ENCODE measurements at places on chromosomes 7 and 10. TPM values are rescaled to one million over a fixed set of nuclear protein-coding genes. Genes with fewer than 3 reads are reported as not detected.

GRCh38 chr10:11913079-11913641 lies 90.0 kb downstream of the PROSER2 start:
- DNase-seq, result no peak
- H3K27ac ChIP-seq, result no peak overlapping the region
- no peak overlapping the region for H3K4me3 ChIP-seq
- no peaks in the 10 kb centered on the region for H3K27me3 ChIP-seq
- no peaks in the 10 kb centered on the region for H3K36me3 ChIP-seq

- no peaks in the 10 kb centered on the region for H3K36me3 ChIP-seq
- no peaks in the 10 kb centered on the region for H3K27me3 ChIP-seq
- no peak overlapping the region for H3K27ac ChIP-seq
- H3K4me1 ChIP-seq, result no peaks in the 10 kb centered on the region
- H3K4me3 ChIP-seq, result no peak overlapping the region
Measured at GRCh38 chr7:113404245-113404644, 285.9 kb upstream of the SMIM30 start.

- no peak overlapping the region for H3K27ac ChIP-seq
- DNase-seq, result no peak
- H3K27me3 ChIP-seq, result no peaks in the 10 kb centered on the region
- H3K36me3 ChIP-seq, result no peaks in the 10 kb centered on the region
Measured at GRCh38 chr10:70510453-70510852, 31.9 kb downstream of the PALD1 start.

DNA sequence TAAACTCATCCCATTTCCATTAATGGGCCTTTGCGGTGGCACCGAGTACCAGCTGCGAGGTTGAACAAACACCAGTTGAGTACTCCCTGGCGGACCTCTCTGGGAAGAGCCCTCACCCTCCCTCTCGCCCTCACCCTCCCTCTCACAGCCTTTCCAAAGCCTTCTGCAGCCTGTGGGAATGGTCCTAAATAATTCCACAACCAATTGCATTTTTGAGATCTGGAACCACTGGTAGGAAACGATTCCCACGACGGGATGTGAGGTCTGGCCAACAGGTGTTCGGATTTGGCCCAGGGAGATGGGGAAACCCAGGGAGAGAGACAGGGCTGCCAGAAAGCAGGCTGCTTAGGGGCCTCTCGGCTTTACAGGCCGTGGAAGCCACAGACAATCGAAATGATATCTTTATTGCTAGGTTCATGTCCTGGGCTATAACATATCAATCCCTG lies 5.3 kb downstream of the PTF1A start:
- peaks cover 3% of the 10 kb centered on the region for H3K27me3 ChIP-seq
- H3K4me1 ChIP-seq, result no peaks in the 10 kb centered on the region
- no peaks in the 10 kb centered on the region for H3K36me3 ChIP-seq
- H3K27ac ChIP-seq, result no peak overlapping the region
- no peak for DNase-seq

DNA sequence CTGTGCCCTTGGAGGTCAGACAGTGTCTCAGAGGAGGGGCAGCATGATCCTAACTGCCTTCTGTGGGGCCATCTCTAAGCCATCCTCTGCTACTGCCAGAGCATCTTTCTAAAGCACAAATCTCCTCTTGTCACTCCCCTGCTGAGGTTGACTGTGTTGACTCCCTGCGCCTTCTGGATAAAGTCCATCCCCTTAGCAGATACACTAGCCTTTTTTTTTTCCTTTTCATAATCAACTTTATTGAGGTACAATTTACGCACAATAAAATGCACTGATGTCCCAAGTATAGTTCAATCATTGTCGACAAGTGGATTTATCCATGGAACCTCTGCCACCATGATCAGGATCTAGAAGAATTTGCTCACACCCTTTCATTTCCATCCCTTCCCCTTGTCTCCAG lies 150.1 kb downstream of the SPAG6 start:
- H3K4me3 ChIP-seq, result no peak overlapping the region
- no peaks in the 10 kb centered on the region for H3K27me3 ChIP-seq
- H3K27ac ChIP-seq, result no peak overlapping the region
- no peaks in the 10 kb centered on the region for H3K4me1 ChIP-seq
- no peaks in the 10 kb centered on the region for H3K36me3 ChIP-seq
- DNase-seq, result no peak

DNA sequence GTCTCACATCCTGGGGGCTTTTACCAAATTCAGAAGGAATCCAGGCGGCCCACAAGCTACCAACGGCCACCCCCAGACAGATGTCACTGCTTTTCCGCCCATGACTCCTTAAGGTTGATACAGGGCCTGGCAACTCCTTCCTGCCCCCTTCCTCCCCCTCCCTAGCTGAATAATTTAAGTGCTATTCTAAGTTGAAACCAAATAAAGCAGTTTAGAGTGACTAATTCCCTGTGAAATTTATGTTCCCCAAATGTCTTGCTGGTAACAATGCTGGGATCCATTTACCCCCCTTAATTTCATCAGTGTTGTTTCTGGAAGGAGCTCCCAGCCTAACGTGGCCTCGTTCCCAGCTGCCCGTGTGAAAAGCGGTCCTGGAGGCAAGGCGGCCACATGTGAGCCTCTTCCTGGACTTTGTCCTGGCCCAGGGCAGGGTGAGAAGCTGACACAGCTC lies 109.6 kb downstream of the TMEM130 start:
- peak; percentile 88 for DNase-seq
- H3K4me3 ChIP-seq, result no peak overlapping the region
- H3K36me3 ChIP-seq, result no peaks in the 10 kb centered on the region
- peaks cover 22% of the 10 kb centered on the region for H3K4me1 ChIP-seq

GRCh38 chr7:9091282-9091681 lies 657.9 kb downstream of the NXPH1 start:
- H3K27me3 ChIP-seq, result no peaks in the 10 kb centered on the region
- no peak for DNase-seq
- H3K4me3 ChIP-seq, result no peak overlapping the region
- H3K4me1 ChIP-seq, result no peaks in the 10 kb centered on the region

DNA sequence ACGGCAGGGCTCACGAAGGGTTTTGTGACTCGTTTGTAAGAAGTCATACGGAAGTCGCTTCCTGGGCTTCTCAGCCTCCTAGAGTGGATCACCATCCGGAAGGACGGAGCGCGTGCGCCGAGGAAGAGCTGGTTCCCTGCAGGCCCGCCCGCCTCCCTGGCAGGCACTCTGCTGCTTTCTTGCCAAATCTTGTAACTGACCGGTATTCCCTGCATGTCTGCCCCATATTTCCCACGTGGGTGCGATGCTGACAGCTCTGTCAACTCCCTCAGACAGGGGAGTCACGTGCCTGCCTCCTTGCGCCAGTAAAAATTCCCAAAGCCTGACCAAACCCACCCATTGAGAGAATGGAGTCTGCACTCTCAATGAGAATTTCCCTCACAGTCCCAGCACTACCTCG lies 12.7 kb downstream of the SHH start:
- no peak overlapping the region for H3K27ac ChIP-seq
- H3K4me1 ChIP-seq, result no peaks in the 10 kb centered on the region
- H3K4me3 ChIP-seq, result no peak overlapping the region
- no peaks in the 10 kb centered on the region for H3K27me3 ChIP-seq

DNA sequence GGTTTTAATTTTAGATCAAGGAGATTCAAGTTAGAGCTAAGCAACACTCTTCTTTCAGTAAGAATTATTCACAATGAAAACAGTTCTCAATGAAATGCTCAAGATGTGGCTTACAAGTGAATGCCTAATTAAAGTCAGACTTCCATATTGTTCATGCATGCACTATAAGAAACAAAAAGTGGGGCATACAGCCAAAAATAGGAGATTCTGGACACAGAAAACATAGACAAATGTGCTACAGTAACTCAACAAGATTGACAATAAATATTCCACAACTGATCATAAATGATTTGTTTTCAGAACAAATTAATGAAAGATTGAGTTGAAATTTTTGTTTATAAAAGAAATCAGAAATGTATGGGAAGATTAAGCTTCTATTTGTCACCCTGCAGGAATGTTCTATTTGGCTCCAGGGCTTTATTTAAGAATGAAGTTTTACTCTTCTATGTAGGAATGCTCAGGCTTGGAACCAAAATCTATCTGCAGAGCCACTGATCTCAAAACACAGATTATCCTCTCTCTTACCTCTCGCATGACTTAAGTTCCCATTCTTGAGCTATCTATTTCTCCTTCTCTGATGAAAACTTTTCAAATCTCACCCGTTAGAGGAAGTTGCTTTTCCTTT lies 89.0 kb upstream of the PIP4K2A start:
- H3K27me3 ChIP-seq, result no peaks in the 10 kb centered on the region
- no peak for DNase-seq
- H3K4me3 ChIP-seq, result no peak overlapping the region
- H3K27ac ChIP-seq, result no peak overlapping the region
- no peaks in the 10 kb centered on the region for H3K36me3 ChIP-seq

Gene CYP17A1
- total RNA-seq, result 116 TPM

DNA sequence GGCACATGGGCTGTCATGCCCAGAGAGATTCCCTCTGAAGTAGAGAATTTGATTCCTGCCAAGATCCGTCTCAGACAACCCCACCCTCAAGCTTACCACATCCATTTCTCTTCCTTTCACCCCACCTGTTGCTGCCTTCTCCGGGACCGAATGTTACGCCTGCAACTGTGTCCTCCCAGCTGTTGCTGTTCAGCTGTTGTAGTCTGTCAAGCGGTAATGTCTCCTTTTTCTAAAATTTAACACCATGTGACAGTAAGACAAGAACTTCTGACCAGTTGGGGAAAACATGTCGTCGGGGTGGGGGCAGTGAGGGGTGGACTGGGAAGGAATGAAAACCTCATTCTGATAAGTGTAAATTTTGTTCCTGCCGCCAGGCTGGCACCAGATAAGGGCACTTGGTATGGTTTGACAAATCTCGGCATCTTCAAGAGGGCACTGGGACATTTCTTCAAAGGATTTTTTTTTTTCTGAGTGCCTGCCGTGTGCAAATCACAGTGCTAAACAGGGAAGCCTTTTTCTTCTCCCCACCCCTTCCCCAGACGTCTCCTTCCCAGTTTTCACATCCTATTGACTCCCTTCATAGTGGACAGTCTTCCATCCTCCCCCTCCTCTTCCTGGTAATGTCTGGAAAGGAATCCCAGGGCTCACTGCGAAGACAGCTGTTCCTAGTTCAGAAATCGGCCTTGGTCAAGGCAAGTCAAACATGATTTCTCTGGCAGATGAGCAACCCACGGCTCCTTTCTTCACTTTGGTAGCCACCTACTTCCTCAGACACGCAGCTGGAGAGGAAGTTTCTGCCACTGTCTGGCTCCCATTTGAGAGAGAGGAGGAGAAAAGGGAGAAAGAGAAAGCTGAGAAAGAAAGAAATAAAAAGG lies 5.0 kb upstream of the CELF2 start:
- H3K27me3 ChIP-seq, result no peaks in the 10 kb centered on the region
- no peak for DNase-seq
- H3K4me3 ChIP-seq, result no peak overlapping the region
- no peaks in the 10 kb centered on the region for H3K36me3 ChIP-seq
- no peak overlapping the region for H3K27ac ChIP-seq

DNA sequence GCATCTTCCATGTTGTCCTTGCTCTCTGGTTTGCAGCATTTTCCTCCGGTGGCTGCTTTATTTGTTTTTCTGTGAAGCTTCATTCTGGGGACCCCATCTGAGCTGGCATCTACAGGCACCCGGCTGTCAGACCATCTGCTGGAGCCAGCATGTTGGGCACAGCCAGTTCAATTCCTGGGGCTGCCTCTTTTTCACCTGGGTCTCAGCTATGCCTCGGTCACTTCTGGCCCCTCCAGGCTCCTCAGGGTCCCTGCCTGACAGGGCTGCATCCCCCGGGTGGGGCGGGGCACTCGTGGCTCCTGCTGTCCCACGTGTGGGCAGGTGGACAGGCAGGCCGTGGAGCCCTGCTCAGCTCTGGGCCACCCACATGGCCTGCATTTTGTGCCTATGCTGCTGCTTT lies 8.1 kb downstream of the SCART1 start:
- H3K27me3 ChIP-seq, result no peaks in the 10 kb centered on the region
- H3K4me1 ChIP-seq, result no peaks in the 10 kb centered on the region
- H3K4me3 ChIP-seq, result no peak overlapping the region
- peaks cover 4% of the 10 kb centered on the region for H3K36me3 ChIP-seq

Gene PON3
- not detected for total RNA-seq

GRCh38 chr7:17307000-17307399 lies 8.5 kb downstream of the AHR start:
- peaks cover 10% of the 10 kb centered on the region for H3K4me1 ChIP-seq
- H3K36me3 ChIP-seq, result peaks cover 8% of the 10 kb centered on the region
- no peak overlapping the region for H3K27ac ChIP-seq
- H3K27me3 ChIP-seq, result no peaks in the 10 kb centered on the region

GRCh38 chr7:116455499-116455898 lies 44.0 kb upstream of the CAV2 start:
- H3K27ac ChIP-seq, result no peak overlapping the region
- no peak overlapping the region for H3K4me3 ChIP-seq
- H3K36me3 ChIP-seq, result no peaks in the 10 kb centered on the region
- H3K27me3 ChIP-seq, result no peaks in the 10 kb centered on the region
- H3K4me1 ChIP-seq, result no peaks in the 10 kb centered on the region

Gene PDE6C
- not detected for total RNA-seq

Gene STEAP2
- 18.7 TPM for total RNA-seq

Gene SMKR1
- not detected for total RNA-seq

GRCh38 chr10:58970160-58970915 lies 206.1 kb upstream of the PHYHIPL start:
- no peak overlapping the region for H3K4me3 ChIP-seq
- no peaks in the 10 kb centered on the region for H3K27me3 ChIP-seq
- no peaks in the 10 kb centered on the region for H3K4me1 ChIP-seq
- H3K27ac ChIP-seq, result no peak overlapping the region
- DNase-seq, result no peak
- no peaks in the 10 kb centered on the region for H3K36me3 ChIP-seq

DNA sequence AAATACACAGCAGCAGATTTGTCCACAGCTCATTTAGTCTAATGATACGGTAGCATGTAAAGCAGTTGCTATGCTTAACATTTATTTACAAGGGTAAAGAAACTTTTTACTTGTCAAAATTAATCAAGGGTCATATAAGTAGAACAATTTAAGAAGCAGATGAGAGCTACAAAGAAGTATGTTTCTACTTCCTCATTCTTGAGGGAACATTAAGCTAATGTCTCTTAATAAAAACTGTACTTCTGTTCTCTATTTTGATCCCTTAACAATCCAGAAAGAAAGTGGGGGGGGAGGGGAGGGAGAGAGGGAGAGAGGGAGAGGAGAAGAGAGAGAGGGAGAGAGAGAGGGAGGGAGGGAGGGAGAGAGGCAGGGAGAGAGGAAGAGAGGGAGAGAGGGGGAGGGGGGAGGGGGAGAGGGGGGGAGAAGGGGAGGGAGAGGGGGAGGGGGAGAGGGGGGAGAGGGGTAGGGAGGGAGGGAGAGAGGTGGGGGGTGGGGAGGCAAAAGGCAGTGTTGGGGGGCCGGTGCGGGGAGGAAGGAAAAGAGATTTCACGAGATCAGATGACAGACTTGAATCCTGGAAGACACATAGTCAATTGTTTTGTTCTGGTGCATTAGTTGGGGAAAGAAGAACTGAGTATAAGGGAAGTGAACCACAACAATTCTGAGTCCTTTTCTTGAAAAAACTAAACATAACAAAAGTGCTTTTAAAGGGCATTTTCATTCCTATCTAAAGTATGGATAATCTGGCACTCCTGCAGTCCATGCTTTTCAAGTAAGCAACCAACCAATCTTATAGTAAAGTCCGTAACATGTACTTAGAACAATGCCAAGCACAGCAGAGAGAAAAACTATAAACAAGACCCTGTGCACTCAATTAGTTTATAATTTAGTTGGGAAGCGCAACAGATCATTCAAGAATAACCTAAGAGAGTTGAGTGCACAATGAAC lies 128.0 kb downstream of the USP6NL start:
- no peaks in the 10 kb centered on the region for H3K27me3 ChIP-seq
- DNase-seq, result no peak
- H3K36me3 ChIP-seq, result no peaks in the 10 kb centered on the region
- no peak overlapping the region for H3K27ac ChIP-seq
- H3K4me1 ChIP-seq, result no peaks in the 10 kb centered on the region
- no peak overlapping the region for H3K4me3 ChIP-seq

Measured in ascending aorta (tissue), 2 donors.